Gastrocnemius medialis (tissue), 4 donors: ENCODE measurements at places on chromosomes 1 and 21. TPM values are rescaled to one million over a fixed set of nuclear protein-coding genes. Genes with fewer than 3 reads are reported as not detected.

The C8B gene
- total RNA-seq, result 0.68 TPM

DNA sequence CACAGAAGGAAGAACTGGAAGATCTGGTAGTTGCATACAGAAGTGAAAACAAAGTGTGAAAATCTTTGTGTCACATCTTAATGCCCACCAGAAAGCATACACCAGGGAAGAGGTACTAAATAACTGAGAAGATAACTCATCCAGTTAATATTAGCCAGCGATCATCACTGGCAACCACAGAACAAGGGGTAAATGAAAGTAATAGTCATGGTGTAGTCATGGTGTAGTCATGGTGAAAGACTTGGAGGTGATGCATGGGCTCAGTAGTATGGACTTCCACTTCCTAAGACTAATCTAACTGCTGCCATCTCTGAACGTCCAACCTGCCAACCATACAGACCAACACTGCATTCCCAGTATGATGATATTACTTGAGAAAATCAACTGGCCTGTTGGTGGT lies 481.2 kb upstream of the NR5A2 start:
- no peak for DNase-seq

GRCh38 chr1:115286431-115287205 lies 51.4 kb downstream of the NGF start:
- no peak for DNase-seq

DNA sequence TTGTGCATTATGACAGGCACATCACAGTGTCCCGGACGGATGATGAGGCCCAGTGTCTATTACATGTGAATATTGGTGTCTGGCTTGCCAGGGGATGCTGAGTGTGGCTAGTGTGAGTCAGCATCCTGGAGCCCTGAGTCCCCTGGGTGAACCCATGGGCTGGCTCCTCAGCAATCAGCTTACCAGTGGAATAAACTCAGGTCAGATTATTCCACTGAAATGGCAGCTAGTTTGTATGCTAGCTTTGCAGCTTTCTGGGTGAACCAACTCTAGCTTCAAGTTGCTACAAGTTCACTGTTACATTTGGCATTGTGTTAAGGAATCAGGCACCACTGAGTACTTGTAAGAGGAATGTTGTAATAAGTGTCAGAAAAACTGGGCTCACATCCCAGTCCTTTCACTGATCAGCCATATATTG lies 23.9 kb upstream of the RPTN start:
- no peak for DNase-seq

The RORC gene
- 155 TPM for total RNA-seq

The CAPN8 gene
- total RNA-seq, result 0.85 TPM

DNA sequence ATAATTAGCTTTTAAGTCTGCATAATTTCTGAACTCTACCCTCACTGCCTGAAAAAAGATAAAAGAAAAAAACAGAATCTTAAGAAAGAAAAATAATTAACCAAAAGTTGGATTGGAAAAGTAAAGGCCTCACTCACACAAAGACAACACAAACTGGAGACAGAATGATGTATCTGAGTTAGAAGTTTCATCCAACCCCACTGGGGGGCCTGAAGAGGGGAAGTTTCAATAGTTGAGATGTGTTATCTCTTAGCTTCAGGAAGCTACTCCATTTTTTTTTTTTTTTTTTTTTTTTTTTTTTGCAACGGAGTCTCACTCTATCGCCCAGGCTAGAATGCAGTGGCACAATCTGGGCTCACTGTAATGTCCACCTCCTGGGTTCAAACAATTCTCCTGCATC lies 19.9 kb downstream of the SYDE2 start:
- no peak for DNase-seq

- DNase-seq, result no peak
These were observed 4.3 kb upstream of the GNG5 start for GRCh38 chr1:84510668-84511067.

The PHGDH gene
- 7.1 TPM for total RNA-seq
